ENCODE measurements at places on chromosomes 7 and 10.
A peak's percentile ranks its signal among the peaks of the same experiment; 100 is the strongest.

DNA sequence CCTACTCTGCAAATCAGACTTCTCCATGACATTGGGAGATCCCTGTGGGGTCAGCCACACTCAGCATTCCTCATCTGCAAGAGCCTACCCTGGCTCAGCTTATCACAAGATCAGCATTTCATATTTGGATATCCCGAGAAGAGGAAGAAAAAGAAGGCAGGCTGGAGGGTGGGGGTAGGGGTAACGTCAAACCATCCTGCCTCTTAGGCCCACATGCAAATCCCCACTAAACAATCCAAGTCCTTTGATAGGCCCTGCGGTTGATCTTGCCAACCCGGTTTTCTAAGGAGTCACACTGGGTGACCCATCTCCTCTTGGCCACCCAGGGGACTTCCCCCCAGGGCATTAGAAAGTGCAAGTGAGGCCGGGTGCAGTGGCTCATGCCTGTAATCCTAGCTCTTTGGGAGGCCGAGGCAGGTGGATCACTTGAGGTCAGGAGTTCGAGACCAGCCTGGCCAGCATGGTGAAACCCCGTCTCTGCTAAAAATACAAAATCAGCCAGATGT, 128.0 kb upstream of the CALN1 start:
- no peak for DNase-seq

DNA sequence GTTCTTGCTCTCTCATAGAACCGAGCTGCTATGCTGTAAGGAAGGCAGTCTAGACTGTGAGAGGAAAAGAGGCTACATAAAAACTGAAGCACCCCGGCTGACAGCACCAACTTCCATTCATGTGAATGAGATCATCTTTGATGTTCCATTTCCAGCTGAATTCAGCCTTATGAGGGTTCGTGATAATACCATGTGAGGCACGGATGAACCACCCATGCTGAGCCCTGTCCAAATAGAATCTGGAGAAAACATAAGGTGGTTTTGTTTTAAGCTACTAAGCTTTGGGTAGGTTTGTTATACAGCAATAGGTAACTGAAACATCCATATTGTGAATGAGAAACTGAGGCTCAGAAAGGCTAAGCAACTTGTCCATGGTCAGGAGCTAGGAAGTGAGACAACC, 6.9 kb upstream of the VAX1 start:
- DNase-seq = no peak

GRCh38 chr7:116736927-116737715, 65.1 kb downstream of the MET start:
- no peak for DNase-seq

- DNase-seq = no peak
Observed at GRCh38 chr10:132796846-132797245, 10.9 kb upstream of the NKX6-2 start.

GRCh38 chr10:43765516-43765915, 116.8 kb upstream of the ZNF32 start:
- no peak for DNase-seq

- DNase-seq = no peak
Observed at GRCh38 chr10:22503315-22504088, 158.2 kb downstream of the SPAG6 start.

DNA sequence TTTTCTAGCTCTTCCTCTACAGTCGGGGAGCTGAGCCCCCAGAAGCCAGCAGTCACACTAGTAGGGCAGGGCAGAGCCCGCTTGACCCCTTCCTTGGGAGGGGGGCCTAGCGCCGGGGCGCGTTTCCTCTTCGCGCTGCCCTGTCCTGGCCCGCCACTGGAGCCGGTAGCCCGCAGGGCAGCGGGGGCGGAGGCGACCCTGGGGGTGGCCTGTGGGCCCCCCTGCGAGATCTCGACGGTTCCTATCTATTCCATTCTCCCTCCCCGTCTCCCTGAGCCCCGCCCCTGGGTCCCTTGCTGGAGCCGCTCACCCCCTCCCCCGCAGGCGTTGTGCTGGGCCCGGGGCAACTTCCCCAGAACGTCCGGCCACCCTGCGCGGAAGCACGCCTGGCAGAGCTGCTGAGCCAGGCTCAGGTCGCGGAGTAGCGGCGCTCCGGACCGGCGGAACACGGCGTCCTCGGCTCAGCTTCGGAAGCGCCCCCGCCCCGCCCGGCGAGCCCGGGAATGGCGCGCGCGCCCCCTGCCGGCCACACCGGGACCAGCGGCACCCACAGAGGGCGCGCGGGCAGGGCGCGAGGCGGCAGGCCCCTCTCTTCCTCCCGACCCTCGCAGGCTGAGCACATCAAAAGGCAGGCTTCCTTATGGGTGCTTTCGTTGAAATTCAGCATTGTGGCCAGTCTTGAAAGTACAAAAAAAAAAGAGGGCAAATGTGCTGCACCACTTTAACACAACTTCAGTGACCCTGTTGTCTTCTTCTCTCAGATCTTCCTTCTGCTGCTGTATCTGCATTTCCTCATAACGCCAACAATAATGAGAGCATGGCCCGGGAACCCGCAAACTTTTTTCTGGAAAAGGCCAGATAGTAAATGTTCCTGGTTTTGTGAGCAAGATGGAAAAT, 327.6 kb downstream of the TNS3 start:
- DNase-seq = peak; percentile 60

DNA sequence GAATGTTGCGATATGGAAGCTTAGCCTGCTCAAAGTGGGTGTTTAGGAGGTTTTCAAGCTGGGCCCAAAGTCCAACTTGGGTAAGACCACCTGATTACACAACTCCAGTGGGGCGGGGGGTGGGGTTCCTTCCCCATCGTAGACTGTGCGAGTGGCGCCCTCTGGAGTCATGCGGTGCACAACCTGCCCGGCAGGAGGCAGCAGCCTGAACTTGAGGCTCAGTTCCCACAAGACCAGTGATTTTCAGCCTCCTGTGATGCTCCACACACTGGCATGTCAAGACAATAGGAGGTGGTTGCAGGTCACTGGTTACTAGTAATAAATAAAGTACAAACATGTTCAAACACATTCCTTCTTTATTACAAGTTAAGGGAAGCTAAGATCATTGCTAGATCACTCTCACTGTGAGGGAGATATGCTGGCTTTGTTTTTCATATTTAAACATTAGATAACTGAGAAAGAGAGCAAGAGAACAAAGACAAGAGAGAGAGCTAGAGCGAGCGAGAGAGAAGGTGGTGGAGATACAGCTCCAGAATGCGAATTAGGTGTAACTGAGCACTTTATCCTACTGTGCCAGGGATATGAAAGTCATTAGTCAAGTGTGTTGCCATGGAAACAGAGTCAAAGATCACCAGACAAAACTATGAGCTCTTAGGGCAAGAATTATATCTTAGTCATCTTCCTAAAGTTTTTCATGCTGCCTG, 97.4 kb upstream of the BMPER start:
- DNase-seq = peak; percentile 76

DNA sequence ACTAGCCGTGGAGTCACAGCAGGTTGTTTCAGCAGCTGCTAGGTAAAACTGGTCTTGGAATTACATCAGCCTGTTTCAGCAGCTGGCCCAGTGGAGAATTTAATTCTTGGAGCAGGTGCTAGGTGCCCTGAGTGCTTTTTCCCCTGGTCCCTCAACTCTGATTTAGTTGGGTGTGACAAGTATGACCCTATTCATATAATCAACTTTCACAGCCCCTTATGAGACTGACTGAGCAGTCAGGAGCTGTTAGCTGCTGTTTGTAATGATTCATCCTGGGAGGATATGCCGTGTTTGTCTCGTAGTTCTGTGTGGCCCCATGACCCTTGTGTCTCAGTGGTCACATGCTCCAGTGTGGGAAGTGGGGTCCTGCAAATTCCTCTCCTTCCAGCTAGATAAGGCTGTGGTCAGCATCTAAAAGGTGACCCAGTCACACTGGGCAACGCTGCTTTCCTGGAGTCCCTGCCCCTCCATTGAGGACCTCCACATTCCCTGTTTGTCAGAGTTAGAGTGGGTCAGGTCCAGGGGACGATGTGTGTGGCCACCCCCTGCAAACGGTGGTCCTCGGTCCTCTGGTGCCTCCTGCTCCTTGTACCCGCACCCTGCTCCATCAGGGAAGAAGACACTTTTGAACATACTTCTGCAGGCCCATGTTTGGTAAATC, 28.3 kb downstream of the TBATA start:
- DNase-seq = no peak

DNA sequence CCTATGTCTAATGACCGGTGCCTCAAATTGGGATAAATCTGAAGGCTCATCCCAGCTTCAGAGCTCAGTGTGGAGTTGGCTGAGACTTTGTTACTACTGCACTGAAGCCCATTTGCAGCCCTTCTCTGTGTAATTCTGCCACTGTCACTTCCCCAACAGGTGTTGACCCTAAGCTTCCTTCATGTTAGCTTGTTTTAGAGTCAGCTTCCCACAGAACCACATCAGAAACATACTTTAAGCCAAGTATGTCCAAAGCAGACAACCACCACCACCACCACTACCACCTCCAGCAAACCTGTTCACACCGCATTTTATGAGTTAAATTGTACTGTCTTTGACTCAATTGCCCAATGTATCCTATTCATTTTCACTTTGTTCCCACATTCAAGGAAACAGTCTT, 25.2 kb upstream of the GNAT3 start:
- no peak for DNase-seq

- no peak for DNase-seq
Observed at GRCh38 chr10:128493811-128494210, 367.6 kb upstream of the MKI67 start.

DNA sequence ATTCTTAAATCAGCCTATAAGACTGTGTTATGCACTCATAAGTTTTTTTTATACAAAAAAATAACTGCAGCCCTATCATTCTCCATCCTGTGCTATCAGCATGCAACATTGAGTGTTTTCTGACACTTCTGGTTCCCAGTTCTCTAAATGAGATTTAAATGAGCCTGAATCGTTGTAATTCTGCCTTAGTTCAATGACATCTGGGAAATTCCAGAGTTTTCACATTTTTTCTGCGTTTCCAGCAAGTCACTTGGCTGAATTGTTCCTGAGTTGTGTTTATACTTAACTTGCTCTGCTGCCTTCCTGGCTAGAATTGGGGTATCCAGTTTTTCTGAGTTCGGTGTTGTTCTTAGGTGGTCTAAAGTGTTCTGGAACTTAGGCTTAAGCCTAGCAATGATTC, 636.1 kb upstream of the FZD8 start:
- DNase-seq = no peak

DNA sequence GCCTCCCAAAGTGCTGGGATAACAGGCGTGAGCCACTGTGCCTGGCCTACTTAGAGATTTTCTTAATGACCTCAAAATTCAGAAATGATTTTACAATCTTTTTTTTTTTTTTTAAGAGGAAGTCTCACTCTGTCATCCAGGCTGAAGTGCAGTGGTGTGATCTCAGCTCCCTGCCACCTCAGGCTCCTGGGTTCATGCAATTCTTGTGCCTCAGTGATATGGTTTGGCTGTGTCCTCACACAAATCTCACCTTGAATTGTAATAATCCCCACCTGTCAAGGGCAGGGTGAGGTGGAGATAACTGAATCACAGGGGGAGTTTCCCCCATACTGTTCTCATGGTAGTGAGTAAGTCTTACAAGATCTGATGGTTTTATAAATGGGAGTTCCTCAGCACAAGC, 159.9 kb downstream of the DNAJC1 start:
- DNase-seq = no peak

- DNase-seq = no peak
Observed at GRCh38 chr7:44219371-44220045, 18.7 kb downstream of the YKT6 start.

GRCh38 chr7:116986611-116987565, 33.6 kb downstream of the ST7 start:
- DNase-seq = peak; percentile 49

DNA sequence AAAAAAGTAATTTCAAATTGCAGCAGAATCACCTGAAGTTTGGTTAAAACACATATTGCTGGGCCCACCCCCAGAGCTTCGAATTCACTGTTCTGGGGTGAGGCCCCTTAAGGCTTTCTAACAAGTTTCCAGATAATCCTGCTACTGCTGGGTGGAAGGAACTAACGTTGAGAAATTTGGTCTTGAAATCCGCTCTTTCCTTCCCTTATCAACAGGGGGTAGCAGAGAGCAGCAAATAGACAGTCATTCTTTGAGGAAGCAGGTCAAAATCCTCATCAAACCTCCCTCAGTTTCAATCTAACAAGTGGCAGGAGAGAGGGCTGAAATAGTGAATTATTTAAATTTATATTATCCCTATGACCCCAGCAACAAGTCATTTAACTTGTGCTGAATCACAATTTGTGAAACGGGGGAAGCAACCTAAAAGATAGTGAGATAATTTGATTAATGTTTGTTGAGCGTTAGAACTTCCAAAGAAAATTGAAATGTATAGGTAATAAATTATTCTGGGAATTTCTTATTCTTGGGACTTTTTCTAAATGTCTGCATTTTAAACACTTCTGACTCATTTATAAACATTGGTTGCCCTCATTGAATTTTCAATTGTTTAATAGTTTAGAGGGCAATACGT, 21.7 kb upstream of the MALSU1 start:
- DNase-seq = peak; percentile 63

GRCh38 chr10:30686708-30687107, 57.2 kb upstream of the LYZL2 start:
- DNase-seq = no peak

- no peak for DNase-seq
Observed at GRCh38 chr10:88333248-88333630, 249.9 kb downstream of the RNLS start.

- DNase-seq = no peak
Observed at GRCh38 chr7:8714791-8715190, 281.4 kb downstream of the NXPH1 start.

GRCh38 chr7:32298408-32299132, 191.6 kb downstream of the LSM5 start:
- no peak for DNase-seq

DNA sequence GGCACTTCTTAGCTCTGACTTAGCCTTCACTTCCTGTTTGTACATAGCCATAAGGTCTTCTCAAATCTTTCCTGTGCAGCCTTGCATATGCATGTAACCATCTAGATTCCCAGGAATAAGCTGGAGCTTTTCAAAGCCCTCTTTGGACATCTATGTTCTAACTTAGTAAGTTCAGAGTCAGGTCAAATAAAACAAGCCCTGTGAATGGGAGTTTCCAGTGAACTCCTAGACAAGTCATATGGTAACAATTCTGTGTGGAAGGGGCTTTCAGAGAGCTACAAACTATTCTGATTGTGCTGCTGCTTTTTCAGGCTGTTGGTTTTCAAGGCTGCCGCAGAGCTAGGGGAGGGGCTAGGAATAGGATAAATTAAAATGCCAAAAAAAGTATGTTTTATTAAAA, 208.4 kb upstream of the AKR1E2 start:
- no peak for DNase-seq

- DNase-seq = no peak
Observed at GRCh38 chr10:3871424-3871996, 86.5 kb upstream of the KLF6 start.

DNA sequence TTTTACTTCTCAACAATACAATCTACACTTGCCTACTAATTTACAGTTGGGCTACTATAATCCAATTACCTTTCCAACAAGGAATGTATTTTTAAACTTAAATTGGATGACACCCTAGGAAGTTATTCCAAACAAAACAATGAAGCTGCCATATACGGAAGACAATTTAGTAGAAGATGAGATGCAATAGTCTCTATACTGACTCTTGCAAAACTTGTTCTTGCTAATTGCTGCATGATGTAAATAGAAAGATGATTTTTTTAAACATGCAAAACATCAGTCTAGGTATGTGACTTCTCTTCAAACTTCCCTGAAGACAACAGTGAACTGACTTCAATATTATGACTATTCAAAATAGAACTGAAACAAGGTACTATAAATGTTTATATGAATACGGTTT, 17.6 kb downstream of the NT5C3A start:
- peak; percentile 31 for DNase-seq

Measured in fibroblast of skin of abdomen (primary cell).